ENCODE measurements at places on chromosomes 12 and 14.

GRCh38 chr14:51676549-51676948 is 24.8 kb downstream of the FRMD6 start:
- DNase-seq, result no peak

GRCh38 chr12:48349471-48349870 is 1.2 kb downstream of the ZNF641 start:
- DNase-seq, result no peak

GRCh38 chr12:121345151-121345815 is 6.9 kb downstream of the ANAPC5 start:
- DNase-seq, result no peak

GRCh38 chr12:3533703-3534386 is 42.8 kb downstream of the PRMT8 start:
- no peak for DNase-seq

DNA sequence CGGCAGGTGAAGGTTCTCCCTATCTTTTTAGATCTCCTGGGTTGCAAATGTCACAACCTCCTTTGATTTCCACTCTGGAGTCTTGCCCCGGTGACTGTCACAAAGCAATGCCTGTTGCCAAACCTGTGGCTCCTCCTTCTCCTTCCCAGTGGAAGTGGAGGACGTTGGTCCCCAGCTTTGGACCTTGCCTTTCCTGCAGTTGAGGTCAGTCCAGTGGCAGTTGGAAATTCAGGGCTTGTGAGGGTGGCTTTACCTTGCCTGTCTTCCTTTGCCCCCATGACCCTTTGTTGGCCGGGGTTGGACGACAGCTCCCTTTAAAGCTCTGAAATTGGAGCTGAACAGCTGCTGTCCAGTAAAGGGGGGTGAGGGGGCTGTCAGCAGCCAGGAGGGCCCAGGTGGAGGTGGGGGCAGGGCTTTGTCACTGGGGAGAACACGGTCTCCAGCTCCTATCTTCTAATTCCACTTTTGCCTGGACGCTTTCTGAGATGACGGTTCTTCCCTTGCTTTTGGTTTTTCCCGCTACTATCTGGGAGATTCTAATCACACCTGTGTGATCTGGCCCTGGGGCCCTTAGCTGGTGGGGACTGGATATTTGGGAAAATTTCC is 4.1 kb downstream of the TEAD4 start:
- no peak for DNase-seq
